ENCODE measurements at places on chromosomes 3 and 15.
A peak's percentile ranks its signal among the peaks of the same experiment; 100 is the strongest.

GRCh38 chr3:43758592-43759225 is 68.0 kb downstream of the ABHD5 start:
- DNase-seq: no peak

DNA sequence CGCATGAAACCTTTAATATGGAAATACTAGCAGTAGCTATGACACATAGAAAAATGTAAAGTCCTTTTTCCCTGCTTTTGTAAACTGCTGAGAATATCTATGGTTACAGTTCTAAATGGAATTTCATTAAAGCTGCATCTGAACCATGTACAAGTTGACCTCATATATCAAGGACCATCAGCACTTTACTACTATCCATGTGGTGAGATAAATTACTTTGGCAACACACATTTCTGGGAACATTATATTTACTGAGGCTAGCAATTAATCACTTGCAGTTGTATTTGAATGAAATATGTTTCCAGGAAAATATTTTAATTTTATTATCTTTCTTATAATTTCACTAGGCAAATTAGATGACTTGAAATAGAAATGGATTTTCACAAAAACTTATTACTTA is 545.5 kb downstream of the NAALADL2 start:
- no peak for DNase-seq

GRCh38 chr3:171838218-171838720 is 4.9 kb upstream of the TMEM212 start:
- DNase-seq: no peak

DNA sequence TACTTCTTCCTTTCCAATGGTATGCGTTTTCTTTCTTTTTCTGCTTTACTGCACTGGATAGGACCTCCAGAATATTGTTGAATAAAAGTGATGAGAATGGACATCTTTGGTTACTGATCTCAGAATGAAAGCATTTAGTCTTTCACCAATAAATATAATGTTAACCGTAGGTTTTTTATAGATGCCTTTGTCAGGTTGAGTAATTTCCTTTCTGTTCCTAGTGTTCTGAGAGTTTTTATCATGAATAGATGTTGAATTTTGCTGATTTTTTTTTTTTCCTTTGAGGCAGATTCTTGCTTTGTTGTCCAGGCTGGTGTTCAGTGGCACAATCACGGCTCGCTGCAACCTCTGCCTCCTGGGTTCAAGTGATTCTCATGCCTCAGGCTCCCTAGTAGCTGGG is 158.4 kb downstream of the KLHL25 start:
- no peak for DNase-seq

- no peak for DNase-seq
Observed at GRCh38 chr3:29436612-29437323, 155.9 kb downstream of the RBMS3 start.

GRCh38 chr3:143668924-143669790 is 179.1 kb downstream of the SLC9A9 start:
- DNase-seq: no peak

DNA sequence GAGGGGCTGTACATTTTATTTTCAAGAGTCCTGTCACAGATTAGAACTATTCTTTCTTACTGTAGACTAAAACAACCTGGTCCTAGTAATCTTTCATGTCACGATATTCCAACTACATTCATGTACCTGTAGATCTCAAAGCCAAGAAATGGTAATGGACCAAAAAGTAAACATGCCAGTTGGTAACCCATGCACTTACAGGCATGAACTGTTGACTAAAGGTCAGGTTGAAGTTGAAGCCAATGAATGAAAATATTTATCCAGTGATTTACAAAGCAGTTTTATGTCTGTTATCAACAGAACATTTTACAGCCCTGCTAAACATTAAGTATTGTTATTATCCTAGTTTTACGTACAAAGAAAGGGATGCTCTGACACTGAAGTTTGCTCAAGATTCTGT is 25.3 kb downstream of the LRRC57 start:
- no peak for DNase-seq

DNA sequence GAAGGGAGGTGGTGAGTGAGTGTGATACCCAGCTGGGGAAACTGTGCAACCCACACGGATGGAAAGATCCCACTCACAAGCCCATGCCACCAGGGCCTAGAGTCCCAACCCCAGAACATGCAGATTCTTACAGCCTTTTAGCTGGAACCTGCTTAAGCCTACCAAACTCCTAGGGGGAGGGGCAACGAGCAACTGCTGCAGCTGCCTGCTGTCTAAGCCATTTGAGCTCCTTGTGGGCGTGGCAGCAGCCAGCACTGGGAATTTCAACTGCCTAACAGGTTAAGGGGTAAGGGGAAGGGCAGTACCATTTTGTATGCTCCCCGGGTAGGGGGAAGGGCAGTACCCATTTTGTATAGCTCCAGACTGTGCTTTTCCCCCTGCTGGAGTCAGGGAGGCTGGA is 673.2 kb upstream of the BCHE start:
- DNase-seq: no peak

DNA sequence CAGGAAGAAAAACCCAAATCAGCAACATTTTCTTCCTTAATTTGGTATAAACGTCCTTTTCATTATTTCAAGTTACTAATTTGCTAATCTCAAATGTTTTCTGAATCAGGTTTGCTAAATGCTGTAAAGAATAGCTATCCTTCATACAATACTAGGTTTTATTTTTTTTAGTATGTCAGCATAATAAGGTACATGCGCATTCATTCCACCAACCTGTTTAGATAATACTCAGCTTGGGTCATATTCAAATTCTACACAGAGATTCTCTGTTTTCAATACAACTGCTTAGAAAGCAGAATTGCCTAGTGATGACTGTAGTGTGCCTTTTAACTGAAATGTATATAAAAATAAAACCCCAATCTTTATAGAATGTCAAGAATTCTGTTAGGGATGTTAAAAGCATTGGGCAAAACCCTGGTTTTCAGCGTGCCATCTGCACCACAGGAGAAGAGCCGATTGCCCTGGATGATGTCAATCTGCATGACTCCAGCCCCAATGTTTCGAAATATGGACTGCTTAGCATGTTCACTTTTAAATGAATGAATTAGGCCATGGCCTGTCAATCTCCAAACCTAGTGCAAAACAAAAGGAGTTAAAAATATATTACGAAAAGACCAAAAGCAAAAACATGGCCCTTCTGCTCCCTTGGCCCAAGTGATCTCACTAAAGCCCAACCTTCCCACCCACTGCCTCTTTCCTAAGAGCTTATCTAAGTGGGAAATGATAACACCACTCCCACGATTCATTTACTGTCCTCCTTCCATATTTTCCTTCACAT is 107.4 kb downstream of the GLDN start:
- DNase-seq: no peak

DNA sequence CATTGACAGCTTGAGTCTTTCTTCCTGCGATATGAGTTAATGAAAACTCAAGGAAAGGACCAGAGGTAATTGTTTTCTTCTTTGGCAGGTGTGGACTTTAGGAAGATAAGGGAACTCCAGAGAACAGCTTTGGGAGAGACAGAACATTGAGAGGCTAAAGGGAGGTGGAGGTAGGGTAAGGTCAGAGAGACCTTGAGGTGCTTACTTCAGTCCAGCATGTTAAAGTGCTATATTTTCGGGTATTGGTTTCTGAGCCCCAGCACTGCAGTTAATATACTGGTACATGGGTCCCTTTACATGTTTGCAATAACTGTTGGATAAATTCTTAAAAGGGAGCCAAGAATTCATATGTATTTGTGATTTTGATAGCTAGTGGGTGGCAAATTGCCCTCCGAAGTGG is 322.1 kb downstream of the THSD4 start:
- DNase-seq: no peak

- DNase-seq: no peak
Observed at GRCh38 chr15:71679223-71679792, 131.0 kb upstream of the NR2E3 start.

DNA sequence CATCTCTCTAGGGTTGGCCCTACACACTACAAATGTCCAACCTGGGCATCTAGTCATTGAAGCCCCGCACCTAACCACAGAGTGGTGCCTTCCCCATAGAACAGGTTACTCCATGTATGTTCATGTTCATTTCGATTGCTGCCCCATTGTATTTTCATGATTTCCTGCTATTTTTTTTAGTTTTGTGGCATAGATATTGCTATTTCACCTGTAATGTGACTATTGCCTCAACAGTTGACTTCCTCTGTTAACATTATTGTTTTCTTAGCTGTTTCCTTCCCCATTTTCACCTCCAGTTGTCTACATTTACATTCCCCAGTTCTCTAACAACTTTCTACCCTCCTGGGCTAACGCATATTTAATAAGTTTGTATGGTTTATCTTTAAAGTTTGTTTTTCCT is 137.7 kb upstream of the RBMS3 start:
- no peak for DNase-seq

GRCh38 chr3:45555086-45555591 is 39.4 kb upstream of the LIMD1 start:
- DNase-seq: peak; percentile 80

DNA sequence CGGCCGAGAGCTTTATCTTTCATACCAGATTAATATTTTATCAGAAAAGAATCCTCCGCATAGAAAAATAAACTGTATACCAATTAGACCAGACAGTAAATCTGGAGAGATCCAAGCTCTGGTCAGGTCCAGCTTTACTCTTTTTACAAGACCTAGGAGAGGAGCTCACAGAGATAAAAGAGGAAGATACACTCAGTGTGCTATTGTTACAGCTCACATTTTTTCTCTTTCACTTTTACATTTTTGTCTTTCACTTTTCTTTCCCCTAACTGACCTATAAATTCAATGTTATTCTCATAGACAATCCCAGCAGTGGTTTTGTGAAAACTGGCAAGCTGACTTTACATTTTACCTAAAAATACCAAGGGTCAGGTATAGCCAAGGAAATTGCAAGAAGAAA is 55.8 kb downstream of the GUCA1C start:
- no peak for DNase-seq

DNA sequence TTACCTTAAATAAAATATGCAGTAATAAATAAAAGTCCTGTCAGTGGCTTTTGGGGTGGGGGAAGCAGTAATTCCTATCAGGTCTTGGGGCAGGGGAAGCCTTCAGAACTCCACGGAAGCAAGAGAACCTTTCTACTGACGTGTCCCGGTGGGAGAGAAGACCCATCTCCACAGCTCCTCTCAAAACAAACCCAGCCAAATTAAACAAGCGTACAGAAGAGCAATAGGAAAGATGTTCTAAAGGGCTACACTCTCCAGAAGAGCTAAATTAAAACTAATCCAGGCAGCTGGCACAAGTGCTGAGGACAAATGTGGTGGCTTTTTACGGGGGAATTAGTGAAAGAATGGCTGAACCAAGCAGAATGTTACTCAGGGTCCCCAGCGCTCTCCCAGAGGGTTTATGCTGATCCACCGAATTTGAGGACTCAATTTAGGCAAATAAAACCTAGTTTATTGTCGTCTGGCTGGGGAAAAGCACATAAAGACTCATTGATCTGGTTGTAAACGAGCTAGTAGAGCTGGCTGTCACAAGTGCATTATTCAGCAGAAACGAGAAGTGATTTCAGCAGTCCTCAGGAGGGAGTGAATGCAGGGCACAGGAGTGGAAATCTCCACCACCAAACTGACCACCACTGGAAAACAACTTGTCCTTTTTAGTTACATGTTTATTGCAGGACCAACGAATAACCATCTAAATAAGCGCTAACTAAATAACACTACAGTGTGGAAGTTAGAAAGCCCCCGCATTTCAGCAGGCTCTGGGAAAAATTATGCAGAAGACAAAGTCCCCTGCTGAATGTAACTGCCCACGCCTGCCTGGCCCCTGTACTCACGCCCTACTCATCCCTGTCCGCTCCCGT is 13.5 kb downstream of the BFSP2 start:
- DNase-seq: no peak

GRCh38 chr3:141894524-141895176 is 18.2 kb downstream of the ATP1B3 start:
- DNase-seq: no peak

DNA sequence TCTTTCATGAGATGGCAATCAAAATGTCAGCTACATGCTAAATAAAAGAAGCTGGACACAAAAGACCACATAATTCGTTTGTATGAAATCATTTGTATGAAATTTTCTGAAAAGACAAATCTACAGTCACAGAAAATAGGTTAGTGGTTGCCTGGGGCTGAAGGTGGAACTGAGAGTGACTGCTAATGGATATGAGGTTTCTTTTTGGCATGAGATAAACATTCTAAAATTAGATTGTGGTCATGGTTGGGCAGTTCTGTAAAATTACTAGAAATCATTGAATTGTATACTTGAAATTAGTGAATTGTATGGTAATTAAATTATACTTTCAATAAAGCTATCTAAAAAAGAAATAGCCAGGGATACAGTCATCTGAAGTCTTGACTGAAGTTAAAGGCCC is 2.7 kb upstream of the DMXL2 start:
- no peak for DNase-seq

DNA sequence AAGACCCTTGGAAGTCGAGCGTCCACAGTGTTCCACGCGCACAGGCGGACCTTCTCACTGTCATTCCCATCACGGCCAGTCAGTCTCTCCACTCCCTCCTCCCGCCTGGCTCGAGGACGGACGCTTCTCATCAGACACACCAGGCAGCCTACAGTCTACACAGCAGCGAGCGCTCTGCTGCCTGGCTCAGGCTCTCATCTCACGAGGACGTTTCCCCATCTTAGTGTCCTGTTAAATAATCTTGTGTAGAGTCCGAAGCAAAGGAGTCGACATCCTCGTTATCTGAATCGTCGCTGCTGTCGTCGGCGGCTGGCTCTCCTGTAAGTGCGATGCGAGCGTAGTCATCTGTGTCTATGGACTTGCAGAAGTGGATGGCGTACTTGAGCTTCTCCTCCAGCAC is 12.4 kb upstream of the OCA2 start:
- DNase-seq: no peak

DNA sequence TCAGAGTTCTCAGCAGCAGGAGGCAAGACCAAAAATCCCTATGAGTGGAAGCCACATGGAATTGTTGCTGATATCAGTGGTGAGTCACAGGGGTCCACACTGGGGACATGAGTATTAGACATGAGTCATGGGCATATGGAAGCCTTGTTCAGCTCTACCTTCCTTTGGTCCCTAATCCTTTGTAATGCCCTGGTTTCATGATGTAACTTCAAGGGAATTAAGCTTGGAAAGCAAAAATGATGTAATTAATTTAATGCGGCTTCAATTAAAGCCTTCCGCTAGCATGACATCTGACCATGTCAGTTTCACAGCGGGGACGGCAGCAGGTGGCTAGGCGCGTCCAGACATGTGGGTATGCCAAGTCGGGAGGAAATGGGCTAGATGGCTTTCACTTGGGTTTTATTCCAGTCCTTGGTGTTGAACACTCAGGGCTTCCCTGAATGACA is 176.1 kb upstream of the RGMA start:
- DNase-seq: no peak

DNA sequence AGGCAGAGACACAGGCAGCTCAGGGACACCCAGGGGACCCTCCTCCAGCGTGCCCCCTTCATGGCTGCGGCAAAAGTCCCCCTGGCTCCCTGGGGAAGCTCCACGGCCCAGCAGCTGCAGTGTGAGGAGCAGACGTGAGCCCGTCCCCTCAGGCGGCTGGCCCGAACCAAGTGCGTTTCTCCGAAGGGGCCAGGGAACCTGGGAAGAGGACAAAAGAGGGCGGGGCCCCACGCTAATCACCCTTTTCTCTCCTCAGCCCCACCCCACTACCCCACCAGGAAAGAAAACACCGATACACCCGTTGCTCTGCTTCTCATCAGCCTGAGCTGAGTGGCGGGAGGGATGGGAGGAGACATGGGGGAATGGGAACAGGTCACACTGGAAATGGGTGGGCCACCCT is at the start of gene MUC4:
Gene MUC4 (minus strand): TSS at position 174 of the 400 bp plus-strand sequence. CDS start 112 bp downstream, at position 62.
- no peak for DNase-seq

- DNase-seq: no peak
Observed at GRCh38 chr3:194556086-194557056, 69.6 kb upstream of the ATP13A3 start.
